ENCODE measurements at places on chromosomes 3 and 15.

- DNase-seq = no peak
These were observed 1035.3 kb downstream of the FHIT start for GRCh38 chr3:60215946-60216345.

GRCh38 chr3:41507336-41508062 is 308.2 kb downstream of the CTNNB1 start:
- no peak for DNase-seq

DNA sequence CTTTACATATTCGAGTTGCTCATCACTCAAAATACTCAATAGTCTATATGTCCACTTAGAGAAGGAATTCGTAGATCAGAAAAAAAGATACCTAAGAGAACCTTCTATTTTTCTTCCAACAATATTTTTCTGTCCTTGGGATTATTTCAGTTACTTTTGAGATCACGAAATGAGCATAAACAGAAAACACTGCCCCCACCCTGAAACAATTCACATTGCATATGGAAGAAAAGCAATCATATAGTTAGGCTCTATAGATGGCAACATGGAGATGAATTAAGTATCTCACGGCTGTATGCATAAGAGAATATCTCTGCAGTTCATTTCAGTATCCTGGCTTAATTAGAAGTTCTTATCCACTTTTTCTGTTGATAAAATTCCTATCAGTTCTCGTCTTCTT is 391.1 kb downstream of the FGF12 start:
- no peak for DNase-seq

DNA sequence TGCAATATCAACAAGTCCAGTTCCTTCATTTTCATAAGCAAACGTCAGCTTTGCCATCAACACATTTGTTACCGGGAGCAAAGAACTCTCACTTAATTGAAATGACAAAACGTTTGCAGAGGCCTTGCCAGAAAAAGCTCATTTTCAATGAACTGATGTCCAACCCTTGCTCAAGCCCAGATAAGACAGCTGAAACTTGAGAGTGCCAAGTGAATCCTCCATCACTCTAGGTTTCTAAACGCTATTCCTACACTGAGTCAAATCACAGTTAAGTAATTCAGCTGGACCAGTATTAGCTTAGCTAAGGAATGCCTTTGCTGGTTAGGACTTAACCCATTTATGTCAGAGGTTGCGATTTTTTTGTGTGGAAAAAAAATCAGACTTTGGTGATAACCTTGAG is 11.5 kb downstream of the CHSY1 start:
- DNase-seq = no peak

GRCh38 chr15:73331991-73332925 is 36.5 kb downstream of the HCN4 start:
- no peak for DNase-seq

DNA sequence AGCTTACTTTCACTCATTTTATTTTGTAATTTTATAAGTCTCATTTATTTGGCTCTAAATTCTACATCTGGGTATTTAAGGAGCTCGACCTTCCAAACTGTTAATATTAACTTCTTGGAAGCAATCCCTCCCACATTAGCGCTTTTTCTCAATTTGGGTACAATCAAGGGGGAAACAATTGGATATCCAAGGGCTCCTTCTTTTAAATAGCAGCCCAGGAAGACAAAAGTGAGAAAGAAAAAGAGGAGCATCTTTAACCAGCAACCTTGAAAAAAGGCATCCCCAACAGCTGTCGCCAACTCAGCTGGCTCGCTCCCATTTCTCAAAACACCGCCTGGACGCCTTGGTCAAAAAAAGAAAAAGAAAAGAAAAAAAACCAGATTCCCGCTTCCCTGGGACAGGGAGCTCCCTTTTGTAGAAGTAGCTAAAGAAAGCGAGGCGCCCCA is 873 bp downstream of the C3orf70 start:
- no peak for DNase-seq

GRCh38 chr15:74376825-74377581 is 9.6 kb upstream of the CYP11A1 start:
- DNase-seq = no peak

DNA sequence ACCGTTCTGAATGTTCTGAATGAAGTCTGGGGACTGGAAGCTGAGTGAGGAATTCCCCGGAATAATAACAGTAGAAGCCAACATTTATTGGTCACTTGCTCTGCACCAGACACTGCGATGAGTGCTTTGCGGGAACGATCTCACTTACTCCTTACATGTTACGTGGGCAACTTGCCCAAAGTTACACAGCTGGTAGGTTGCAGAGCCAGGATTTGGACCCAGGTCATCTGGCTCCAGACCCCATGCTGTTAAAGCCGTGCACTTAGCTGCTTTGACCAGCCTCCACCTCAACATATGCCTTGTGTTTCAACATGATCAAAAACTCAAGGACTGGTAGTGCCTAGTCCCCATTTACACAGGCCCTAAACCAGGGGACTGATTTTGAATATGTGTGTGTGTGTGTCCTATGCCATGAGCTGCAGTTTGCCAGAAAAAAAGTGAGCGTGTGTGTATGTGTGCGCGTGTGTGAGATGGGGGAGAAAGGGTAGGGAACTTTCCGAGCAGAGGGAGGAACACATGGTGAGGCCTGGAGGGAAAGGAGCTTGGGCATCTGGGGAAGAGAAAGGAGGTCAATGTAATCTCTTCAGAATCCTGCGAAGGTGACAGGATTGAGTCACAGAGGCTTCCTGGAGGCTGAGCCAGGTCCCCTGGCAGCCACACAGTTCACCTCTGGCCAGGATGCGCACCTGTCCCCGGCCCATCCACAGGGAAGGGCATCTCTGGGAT is 28.9 kb downstream of the LINGO1 start:
- DNase-seq = no peak

- DNase-seq = no peak
These were observed 10.1 kb downstream of the RNF123 start for GRCh38 chr3:49699281-49699979.

DNA sequence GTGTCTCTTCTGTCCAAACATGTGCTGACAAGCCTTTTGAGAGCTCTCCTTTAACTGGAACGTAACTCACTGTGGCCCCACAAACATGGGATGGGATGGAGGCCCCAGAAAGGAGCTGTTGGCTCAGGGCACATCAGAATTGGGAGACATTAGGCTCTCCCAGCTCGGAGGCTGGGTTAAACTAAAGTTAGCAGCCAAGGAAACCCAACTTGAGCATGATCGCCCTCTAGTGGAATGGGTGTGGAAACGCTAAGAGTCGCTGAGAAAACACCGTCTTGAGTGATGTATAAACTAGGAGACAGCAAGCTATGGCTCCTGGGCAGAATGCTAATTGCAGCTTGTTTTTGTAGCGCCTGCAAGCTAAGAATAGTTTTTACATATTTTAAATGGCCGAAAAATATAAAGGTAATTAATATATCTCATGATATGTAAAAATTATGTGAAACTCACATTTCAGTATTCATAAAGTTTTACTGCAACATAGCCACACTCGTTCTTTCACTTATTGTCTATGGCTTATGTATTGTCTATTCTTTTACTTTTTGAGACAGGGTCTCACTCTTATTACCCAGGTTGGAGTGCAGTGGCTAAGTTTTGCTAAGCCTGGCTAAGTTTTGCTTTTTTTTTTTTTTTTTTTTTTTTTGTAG is 138.8 kb upstream of the HACD2 start:
- no peak for DNase-seq

DNA sequence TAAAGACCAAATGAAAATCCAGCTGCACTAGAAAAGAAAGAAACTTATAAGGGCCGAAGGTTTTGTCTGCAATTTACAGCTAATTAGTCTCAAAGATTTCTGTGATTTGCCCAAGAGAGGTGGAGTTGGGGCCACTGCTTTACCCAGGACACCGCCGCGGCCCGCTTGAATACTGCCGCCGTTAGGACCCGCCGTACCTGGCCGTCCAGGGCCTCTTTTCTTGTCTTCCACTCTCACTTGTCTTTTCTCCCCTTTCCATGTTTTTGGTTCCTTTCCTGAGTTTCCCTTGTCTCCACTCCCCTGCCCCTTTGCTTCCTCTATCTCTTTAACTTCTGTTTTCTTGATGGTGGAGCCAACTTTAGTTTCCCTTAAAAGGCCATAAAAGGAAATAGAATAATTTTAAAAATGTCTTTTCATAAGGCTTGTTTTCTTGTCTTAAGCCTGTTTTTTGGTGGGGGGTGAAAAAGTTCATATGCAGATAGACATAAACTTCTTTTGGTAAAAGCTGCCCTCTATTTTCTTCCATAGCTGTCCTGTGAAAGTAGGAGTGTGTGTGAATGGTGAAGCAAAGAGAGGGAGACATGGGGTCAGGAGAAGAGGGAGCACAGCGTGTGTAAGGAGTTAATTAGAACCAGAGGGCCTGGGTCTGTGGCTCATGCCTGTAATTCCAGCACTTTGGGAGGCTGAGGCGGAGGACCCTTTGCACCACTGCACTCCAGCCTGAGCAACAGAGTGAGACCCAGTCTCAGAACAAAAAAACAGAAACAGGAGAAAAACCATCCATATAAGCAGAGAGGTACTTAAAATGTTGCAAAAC is 16.0 kb upstream of the CCNL1 start:
- DNase-seq = no peak

- peak; percentile 4 for DNase-seq
These were observed 67.1 kb upstream of the MCTP2 start for GRCh38 chr15:94164202-94164807.

DNA sequence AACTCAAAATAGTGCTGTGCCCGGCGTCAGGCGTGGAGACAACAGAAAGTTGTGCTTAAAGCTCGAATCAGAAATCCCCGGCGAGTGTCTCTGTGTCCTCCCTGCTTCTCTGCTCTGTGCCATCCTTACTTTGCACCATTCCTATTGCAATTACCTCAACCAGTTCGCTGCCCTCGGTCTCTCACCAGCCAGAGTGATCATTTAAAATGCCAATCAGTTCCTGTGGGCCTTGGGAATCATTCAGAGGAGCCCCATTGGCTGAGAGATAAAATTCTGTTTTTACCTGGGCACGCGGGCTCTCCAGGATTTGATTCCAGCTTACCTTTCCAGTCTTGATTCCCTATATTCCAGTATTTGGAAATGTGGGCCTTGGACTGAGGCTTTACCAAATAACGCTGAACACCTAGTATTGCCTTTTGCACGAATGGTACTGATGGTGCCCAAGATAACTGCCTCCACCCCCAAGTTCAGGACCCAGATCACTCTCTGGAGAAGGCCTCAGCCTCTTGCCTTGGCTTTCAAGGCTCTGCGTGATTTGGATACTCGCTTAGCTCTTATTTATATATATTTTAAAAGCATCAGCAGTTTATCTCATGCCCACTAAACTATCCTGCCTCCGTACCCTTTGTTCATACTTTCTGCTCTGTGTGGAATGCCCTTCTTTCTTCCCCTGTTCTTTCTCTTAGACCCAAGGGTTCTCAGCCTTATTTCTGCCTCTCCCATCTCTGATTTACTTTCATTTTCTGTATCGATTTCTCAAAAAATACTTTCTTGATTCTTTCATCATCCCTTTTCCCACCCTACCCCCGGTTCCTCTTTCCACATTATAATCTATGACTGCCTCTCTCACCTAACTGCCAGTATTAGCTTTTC is 863 bp downstream of the PSMA4 start:
- DNase-seq = no peak

DNA sequence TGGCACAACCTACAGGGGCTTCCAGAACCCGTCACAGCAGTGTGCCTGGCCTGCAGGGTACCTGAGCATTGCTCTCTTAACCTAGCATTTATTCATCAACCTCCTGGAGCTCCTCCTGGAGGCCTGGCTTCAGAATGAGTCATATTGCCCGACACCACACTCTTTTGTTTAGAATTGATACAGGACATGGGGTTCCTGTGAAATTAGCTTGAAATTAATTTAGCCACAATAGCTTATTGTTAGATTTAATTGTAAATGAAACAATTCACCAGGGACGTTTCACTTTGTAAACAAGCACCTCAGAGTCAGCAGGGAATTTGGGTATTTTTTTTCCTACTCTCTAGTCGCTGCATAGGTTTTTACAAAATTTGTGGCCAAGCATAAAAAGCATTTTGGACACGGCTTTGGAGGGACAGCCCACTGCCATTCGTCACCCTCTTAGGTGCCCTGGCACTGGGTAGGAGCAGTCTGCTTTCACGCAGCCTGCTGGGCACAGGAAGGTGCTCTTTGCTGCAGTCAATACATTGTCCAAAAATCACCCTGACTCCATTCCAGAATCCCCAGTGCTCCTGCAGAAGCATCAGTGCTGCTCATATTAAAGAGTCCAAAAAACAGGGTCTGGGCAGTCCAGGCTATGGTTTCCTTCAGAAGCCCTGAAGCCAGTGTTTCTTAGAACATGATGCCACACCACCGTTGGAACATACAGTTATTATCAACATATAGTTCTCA is 60.8 kb upstream of the MEF2A start:
- no peak for DNase-seq

GRCh38 chr3:104323226-104323625 is 1043.5 kb upstream of the ALCAM start:
- no peak for DNase-seq

DNA sequence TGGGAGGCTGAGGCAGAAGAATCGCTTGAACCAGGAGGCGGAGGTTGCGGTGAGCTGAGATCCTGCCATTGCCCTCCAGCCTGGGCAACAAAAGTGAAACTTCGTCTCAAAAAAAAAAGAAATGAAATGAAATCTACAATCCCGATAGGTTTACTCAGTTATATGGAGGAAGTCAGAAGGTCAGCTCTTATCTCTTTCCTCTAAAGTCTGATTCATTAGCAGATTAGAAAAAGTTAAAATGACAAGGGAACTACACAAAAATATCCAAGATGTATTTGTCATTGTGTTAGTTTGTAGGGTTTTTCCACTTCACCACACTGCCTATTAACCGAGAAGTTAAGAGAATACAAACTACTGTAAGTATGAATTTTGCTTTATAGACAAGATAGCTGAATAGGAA is 420.6 kb downstream of the SHQ1 start:
- no peak for DNase-seq

GRCh38 chr3:183181606-183182005 is 19.1 kb upstream of the LAMP3 start:
- no peak for DNase-seq

DNA sequence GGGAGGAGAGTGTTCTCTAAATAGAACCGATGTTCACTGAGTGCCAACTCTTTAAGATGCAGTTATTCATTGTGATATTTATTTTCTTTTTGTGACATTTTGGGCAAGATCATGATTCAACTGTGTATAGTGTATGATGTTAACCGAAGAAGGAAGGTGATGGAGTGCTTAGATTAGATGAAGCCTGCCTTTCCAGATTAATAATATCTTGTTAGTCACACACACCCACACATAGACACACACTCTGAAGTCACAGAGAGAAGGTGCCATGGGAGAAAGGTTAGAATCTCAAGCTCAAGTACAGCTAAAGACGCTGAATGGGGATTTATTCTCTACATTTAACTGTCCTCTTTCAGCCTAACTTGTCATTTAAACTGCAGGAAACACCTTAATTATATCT is 77.0 kb downstream of the SLC9A9 start:
- no peak for DNase-seq

GRCh38 chr3:66076861-66077470 is 38.2 kb upstream of the MAGI1 start:
- no peak for DNase-seq

- no peak for DNase-seq
These were observed 3.5 kb downstream of the PLXND1 start for GRCh38 chr3:129602730-129603560.

GRCh38 chr3:133259767-133260166 is 140.1 kb upstream of the BFSP2 start:
- no peak for DNase-seq

- DNase-seq = no peak
These were observed 68.5 kb downstream of the TMCC1 start for GRCh38 chr3:129824926-129825541.

GRCh38 chr3:159418571-159419526 is 569.8 kb upstream of the IL12A start:
- no peak for DNase-seq

Data from activated CD8-positive, alpha-beta memory T cell treated with anti-CD3 and anti-CD28 coated beads for 1 hour (primary cell).